ENCODE measurements at places on chromosomes 3 and 15. TPM values are rescaled to one million over a fixed set of nuclear protein-coding genes. Genes with fewer than 3 reads are reported as not detected.

The TMEM207 gene
- total RNA-seq: not detected

The C3orf49 gene
- not detected for total RNA-seq

The CRYGS gene
- total RNA-seq: 2.6 TPM

The CD200 gene
- total RNA-seq: 0.38 TPM

The SMCO1 gene
- not detected for total RNA-seq

The LSAMP gene
- 0.28 TPM for total RNA-seq

DNA sequence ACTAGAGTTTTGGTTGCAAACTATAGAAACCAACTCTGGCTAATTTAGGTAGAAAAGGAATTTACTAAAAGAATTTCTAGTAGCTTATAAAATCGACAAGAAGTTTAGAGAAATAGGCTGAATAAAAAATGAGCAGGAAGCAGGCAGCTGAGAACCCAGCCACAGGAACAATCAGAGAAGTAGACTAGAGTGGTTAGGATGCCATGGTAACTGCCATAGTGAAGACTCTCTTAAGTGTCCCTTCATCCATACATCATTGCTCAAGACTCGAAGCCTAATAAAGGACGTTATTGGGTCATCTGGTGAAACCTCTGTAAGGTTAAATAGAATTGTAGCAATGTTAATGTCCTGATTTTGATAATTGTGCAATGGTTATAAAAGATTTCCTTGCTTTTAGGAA, 13.8 kb downstream of the AVEN start:
- no peak for DNase-seq

DNA sequence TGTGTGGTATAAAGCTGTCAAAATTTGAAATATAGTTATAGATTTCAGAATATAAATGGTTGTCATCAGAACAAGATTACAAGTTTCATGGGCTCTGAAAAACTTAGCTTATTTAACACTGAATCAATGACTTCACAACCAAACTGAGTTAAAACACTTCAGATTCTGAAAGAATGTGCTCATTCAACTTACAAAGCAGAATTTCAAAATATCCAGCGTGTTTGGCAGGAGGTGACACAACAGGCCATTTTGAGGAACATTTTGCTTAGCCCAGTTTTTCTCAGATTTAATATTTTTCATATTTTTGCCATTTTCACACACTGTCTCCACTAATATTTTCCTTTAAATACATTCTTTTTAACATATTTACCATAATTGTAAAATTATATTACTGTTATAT, 781.1 kb downstream of the TUSC7 start:
- no peak for DNase-seq

DNA sequence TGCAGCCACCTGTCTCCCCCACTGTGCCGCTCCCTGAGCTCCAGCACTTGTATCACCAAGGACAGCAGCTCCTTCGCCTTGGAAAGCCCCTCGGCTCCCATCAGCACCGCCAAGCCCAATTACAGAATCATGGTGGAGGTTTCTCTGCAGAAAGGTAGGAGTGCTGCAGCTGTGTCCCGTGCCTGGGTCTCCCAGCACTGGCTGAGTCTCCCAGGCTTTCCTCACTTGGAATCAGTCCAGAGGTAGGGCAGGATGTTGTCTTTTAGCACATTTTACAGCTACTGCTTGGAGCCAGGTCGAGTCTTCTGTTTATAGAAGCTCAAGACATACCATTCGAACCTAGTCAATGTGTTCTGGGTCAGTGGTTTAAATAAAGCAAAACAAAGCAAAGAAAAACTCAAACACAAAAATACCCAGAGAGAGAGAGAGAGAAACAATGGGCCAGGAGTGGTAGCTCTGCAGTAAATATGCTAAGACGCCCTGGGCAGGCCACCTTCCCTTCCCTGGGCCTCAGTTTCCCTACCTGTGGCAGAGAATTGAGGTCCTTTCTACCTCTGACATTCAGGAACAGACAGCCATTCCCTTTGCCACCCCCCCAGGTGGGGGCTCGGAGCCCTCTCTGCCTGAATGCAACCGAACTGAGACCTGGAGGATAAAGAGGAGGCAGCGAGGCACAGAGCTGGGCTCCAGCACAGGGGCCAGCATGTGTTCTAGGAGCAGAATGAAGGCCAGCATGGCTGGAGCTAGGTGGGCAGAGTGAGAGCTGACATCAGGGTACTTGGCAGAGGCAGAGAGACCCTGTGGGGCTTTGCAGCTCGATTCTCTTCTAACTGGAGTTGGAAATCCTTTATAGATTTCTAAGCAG, 44.1 kb downstream of the STARD5 start:
- no peak for DNase-seq

- DNase-seq: peak; percentile 89
These were observed at the start of gene TKT for GRCh38 chr3:53255775-53256703. TKT (minus strand) TSS chr3:53256022; CDS start chr3:53255942, 80 bp downstream.

DNA sequence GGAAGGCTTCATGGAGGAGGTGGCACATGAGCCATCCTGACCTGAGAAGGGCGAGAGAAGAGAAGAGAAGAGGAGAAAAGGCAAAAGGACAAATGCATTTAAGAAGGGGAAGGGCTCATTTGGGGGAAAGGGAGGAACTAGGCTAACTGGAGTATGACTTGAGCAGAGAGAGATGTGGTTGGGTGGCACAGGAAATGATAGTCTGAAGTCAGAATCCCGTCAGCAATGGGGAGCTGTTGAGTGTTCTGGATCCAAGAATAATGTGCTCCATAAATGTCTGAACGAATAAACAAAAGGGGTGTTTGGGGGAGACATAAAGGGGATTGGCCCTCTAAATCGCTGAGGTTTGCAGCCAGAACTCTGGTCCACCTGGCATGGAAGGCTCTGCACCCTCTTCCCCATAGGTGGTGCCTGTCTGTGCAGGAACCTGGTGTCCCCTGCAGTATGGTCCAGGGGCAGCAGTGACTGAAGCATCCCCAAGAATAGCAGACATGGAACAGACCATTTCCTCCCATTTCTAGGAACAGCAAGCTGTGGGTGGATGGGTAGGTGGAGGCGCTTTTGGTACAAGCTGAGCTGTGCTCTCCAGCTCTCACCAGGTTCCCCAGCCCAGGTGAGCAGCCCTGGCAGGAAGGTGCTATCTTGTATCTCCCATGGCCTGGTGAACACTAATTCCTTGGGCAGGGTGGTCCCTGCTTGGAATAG, 15.2 kb downstream of the CORO2B start:
- DNase-seq: no peak

DNA sequence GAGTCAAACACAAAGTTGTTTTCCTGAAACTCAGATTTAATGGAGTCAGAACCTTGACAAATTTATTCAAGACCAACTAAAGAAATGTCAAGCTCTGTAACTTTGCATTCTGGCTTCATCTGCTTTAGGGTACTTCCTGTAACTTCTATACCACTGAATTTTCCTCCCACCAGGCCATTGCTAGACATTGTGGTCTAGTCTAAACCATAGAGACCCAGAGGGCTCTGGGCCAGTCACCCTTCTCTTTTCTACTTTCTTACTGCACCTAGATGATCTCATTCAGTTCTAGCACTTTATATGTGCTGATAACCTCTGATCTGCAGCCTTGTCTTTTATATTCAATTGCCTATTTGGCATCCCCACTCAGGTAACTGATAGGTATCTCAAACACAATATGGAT, 2.8 kb upstream of the OR5K1 start:
- DNase-seq: no peak

DNA sequence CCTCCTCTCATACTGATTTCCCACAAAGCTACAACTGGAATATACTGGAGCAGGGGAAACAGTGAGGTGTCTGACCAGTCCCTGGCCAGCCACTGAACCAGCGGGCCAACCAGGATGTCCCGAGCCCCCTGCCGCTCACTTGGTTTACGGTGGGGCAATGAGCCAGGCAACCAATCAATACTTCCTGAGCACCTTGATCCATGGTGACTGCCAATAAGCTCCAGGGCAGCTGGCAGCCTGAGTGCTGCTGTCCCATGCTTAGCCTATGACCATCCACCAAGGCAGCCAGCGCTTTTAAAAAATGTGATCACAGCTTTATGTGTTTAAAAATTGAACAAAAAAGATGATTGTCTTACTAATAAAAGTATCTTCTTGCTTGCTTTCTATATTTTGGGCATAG, 4.2 kb downstream of the SCN10A start:
- no peak for DNase-seq

DNA sequence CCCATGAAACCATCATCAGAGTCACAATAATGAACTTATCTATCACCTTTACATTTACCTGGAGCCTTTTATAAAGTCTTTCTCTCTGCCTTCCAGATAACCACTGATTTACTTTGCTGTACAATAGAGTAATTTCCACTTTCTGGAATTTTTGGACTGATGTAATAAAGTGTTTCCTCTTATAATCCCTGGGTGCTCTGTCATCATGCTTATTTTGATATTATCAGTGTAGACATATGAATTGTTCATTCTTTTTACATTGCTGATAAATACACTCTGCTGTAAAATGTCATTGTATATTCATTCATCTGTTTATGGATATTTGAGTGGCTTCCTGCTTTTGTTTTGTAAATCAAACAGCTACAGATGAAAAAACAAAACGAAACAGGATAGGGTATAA, 27.0 kb upstream of the IREB2 start:
- DNase-seq: no peak

- DNase-seq: no peak
These were observed 349 bp downstream of the PLXNA1 start for GRCh38 chr3:126983276-126983652.

DNA sequence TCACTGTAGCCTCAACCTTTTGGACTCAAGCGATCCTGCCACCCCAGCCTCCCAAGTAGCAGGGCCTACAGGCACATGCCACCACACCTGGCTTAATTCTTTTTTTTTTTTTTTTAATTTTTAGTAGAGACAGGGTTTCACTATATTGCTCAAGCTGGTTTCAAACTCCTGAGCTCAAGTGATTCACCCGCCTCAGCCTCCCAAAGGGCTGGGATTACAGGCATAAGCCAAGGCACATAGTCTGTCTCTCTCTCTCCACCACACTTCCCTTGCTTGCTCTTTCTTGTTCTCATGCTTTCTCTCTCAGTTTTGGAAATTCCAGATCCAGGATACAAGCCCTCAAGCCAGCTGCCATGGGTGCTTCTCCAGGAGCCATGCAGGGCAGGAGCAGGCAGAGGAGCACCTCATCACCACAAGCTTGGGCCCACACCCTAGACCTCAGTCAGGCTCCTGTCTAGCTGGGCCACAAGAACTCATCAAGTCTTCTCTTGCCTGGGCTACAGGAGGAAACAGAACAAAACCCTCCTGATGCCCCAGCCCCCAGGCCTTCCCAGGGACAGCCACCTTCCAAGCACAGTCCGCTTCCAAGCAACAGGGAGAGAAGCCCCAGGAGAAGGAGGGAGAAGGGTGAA, 145.3 kb upstream of the LPP start:
- DNase-seq: no peak

DNA sequence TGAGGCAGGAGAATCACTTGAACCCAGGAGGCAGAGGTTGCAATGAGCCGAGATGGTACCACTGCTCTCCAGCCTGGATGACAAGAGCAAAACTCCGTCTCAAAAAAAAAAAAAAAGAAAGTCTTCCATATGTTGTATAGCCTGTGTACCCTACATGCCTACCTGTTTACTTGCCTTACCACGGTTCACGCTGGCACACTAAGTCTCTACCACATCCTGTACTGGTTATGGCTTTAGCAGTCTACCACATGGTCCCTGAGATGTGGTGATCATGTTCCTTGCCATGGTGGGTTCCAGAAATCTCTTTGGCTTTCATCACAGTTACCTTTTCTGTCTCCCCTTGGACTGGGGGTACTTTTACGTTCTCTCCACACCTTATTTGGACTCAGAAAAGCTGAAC, 63.8 kb upstream of the TBC1D5 start:
- DNase-seq: no peak

DNA sequence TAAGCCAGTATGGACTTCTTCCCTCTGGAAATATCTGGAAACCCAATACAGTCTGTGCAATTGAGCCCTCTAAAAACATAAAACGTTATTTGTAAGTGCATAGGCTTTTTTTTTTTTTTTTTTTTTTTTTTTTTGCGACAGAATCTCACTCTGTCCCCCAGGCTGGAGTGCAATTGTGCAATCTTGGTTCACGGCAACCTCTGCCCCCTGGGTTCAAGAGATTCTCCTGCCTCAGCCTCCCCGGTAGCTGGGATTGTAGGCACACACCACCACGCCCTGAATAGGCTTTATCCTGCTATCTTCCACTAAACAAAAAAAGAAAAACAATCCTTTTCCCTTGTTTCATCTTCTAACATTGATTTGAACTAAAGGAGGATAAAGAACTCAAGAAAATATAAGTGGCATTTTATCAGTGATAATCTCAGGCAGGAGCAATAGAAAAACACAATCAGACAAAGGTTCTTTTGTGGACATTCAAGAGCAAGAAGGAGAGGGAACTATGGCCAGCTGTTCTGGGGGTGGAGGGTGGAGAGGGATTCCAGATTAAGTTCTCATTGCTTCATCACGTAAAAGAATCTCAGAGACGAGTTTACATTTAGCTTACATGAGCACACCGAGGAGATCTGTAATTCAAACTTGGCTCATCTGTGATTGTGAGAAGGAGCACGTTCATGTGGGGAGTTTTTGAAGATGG, 68.6 kb downstream of the ITGB5 start:
- no peak for DNase-seq

DNA sequence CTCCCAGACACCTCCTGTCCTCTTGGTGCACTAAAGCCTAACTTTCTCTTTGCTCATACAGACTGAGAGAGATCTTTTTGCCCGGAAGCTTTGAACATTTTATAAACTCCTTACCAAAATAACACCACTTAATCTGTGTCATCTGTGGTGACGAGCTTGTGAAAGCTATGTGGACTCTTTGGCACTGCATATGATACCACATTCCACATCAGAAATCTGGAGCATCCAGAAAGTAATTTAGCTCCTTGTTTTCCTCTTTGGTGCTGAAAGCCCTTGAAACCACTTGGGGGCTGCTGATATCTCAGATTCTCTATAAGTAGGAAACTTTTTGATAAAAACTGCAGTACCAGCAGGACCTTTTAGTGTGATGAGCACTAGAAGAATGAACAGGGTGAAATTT, 128.3 kb downstream of the ALCAM start:
- DNase-seq: no peak

DNA sequence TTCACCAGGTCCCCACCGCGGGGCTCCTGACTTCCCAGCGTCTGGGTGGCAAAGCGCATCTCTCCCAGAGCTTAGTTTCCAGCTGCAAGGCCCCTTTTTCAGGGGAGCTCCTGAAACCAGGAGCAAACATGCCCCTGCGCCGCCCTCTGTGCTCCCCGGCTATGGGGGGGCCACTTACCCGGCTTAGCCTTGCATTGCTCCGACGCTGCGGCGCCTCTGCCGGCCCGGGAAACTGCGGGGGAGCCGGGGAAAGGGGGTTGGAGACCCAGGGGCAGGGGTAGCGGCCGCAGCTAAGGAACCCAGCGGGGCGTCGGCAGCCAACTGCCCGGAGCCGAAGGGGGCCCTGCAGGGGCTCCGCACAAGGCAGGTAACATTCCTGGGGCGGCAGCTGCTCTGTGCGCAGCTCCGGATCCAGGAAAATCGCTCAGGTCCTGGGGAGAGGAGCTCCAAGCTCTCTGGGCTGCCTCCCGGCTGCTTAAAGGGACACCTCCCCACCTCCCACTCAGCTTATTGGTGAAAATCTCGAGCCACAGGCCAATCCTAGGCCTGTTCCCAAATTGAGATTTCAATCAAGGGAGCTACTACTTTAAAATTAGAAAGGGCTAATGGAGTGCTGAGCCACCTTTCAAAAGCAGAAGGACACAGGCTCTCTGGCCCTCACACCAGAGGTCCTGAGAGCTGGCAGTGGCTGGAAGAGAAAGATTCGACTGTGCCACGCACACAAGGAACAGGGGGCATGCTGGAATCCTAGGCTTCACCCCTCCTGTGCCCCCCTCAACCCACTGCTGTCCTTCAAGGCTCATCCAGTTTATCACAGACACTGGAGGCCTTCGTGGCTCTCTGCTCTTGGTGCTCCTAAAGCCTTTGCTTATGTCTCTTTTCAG, 42.7 kb upstream of the PRICKLE2 start:
- peak; percentile 65 for DNase-seq

- DNase-seq: no peak
These were observed 50.7 kb downstream of the ADCY5 start for GRCh38 chr3:123397921-123398785.

Data from left lobe of liver (tissue), 2 donors.